ENCODE measurements at places on chromosomes 1 and 21. TPM values are rescaled to one million over a fixed set of nuclear protein-coding genes. Genes with fewer than 3 reads are reported as not detected.

The ATP5PO gene
- 123 TPM for total RNA-seq

The HUNK gene
- total RNA-seq, result 0.07 TPM

DNA sequence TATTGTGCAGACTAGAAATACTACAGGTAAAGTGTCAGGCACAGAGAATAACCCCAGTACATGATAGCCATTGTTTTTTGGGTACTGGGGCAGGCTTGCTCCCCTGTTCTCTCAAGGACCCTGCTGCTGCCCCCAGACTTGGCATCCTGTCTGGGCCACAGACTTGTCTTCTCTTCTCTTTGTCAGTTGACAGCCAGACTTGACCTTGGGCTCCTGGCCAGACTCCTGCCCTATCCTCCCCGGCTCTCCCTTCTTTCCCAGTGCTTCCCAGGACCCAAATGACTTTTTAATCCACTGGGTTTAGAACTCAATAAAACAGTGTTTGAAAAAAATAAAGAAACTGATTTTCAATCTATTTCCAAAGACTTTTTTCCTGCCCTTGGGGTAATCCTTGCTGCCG, 43.2 kb downstream of the ZSCAN20 start:
- no peak for DNase-seq
- H3K27me3 ChIP-seq, result peaks cover 13% of the 10 kb centered on the region
- H3K36me3 ChIP-seq, result no peaks in the 10 kb centered on the region
- no peak overlapping the region for H3K27ac ChIP-seq

DNA sequence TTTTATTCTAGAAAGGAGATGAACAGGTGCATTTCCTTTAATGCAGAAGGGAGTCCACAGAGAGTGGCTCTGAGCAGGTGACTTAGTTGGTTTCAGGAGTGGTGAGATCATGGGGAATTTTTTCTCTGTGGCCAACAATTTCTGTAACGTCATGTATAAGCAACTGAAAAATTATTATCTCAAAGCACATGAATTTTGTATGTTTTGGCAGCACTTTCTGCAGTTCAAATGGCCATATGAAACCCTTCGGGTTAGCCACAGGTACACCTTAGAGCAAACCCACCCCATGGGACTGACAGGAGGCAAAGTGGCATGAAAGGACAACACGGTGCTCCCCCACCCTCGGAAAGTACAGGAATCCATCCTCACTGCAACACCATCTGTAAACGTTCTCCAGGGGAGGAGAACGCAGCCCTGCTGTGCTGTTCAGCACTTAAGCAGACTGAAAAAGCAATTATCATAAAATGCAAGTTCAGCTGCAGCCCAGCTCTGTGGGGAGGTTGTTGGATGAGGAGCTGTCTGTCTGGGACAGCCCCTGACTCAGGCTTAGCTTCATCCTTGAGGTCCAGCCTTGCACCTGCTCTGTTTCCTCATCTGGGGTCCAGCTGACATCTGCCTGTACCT, 55.8 kb upstream of the CLDN14 start:
- no peaks in the 10 kb centered on the region for H3K27me3 ChIP-seq
- DNase-seq, result no peak
- no peaks in the 10 kb centered on the region for H3K36me3 ChIP-seq
- no peak overlapping the region for H3K27ac ChIP-seq

The LIPI gene
- not detected for total RNA-seq

The BGLAP gene
- total RNA-seq, result 1.8 TPM

GRCh38 chr1:199875337-199875736, 152.2 kb upstream of the NR5A2 start:
- no peak for DNase-seq
- no peak overlapping the region for H3K4me3 ChIP-seq
- no peaks in the 10 kb centered on the region for H3K36me3 ChIP-seq
- no peaks in the 10 kb centered on the region for H3K4me1 ChIP-seq
- peaks cover 39% of the 10 kb centered on the region for H3K27me3 ChIP-seq

Measured in natural killer cell treated with Interleukin-12 subunit alpha and Interleukin-12 subunit beta and Interleukin-15 and Interleukin-18, amount 100 ng/mL, for 72 hours (primary cell).